ENCODE measurements at places on chromosomes 2 and 18.

GRCh38 chr2:205169464-205169863, 512.8 kb upstream of the NRP2 start:
- no peak for DNase-seq

DNA sequence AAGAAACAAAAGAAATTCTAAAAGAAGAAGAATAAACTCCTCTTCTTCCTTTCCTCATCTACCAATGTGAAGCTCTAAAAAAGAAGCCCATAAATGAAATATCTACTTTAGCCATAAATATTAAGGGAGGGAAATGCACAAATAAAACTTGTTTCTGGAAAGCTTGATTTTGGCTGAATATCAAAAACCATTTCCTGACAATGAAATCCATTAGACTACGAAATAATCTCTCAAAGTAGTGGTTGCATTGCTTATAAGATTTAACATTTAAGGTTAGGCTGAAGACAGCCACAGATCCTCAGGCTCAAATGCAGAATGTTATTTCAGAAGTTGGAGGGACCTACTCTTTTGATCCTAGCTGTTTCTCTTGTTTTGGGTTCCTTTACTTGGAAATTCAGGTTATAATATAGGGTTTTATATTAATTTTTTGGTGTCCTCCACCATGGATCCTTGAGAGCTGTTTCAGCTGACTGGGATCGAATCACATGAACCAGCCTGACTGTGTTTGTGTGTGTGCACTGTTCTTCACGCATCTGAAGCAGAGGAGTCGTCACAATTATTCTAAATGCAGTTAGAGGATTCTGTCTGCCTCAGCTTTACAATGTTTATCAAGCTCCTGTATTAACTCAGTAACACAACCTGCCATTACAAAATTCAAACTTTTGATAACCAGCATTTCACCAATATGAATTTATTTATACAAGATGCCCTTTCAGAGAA, 474.8 kb downstream of the ARHGAP15 start:
- DNase-seq, result no peak

GRCh38 chr2:122795763-122796162, 1040.3 kb downstream of the TSN start:
- DNase-seq, result no peak

GRCh38 chr2:232265329-232265728, 113.2 kb upstream of the ALPP start:
- no peak for DNase-seq

GRCh38 chr2:67845621-67846369, 217.0 kb downstream of the C1D start:
- DNase-seq, result no peak

GRCh38 chr2:85714841-85715240, 20.7 kb downstream of the GNLY start:
- no peak for DNase-seq

DNA sequence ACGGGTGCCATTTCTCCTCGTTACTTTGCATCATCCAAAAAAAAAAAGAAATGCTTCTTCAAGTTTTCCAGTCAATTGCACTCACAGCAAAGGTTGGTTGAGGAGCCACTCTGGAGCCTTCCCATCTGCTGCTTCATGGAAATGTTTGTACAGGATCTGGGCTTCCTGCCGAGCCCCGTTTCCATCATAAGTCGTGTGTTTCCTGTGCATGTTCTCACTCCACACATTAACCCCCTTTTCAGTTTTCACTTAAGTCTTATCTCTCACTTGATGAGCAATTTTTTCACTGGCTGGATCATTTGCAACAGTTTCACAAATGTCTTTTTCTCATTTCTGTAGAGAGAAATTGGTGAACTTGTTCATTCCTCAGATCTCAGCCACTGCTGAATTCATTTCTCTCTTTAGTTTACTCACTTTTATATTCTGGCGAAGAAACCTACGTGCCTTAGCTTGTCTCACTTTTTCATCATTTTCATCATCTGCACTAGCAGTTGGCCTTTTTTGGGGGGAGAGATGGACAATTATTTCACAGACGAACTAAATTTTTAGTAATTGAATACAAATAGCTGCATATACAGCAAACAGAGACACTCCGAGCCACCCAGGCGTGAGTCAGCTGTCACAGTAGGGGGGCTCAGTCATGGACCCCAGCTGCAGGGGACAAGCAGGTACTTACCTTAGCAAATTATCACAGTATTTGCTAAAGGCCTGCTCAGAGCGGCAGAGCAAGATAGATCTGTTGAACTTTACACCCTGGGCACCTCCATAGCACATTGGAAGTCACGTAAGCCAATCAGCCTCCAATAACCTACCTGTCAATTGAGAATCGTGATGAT, 750.8 kb upstream of the ID2 start:
- no peak for DNase-seq

- DNase-seq, result no peak
These were observed 8.0 kb upstream of the C2orf69 start for GRCh38 chr2:199903111-199903510.

DNA sequence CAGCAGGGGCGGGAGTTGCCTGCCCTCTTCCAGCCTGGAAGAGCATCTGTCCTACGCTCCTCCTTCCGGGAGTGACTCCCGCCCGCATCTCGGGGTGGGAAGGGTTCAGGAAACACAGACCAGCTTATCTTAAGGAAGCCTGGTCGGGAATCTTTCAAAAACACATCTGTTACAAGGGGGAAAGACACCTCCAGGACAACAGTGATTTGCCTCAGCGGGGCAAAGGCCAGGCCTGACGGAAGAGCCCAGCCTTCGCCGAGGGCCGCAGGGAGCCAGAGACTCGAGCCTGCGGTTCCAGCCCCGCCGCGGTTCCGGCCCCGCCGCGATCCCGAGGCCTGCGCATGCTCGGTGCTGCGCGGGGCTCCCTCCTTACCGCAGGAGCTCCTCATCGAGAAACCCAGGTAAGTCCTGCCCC, 38.1 kb upstream of the TGIF1 start:
- DNase-seq, result no peak

- no peak for DNase-seq
These were observed 241.0 kb downstream of the NYAP2 start for GRCh38 chr2:225640550-225640949.

DNA sequence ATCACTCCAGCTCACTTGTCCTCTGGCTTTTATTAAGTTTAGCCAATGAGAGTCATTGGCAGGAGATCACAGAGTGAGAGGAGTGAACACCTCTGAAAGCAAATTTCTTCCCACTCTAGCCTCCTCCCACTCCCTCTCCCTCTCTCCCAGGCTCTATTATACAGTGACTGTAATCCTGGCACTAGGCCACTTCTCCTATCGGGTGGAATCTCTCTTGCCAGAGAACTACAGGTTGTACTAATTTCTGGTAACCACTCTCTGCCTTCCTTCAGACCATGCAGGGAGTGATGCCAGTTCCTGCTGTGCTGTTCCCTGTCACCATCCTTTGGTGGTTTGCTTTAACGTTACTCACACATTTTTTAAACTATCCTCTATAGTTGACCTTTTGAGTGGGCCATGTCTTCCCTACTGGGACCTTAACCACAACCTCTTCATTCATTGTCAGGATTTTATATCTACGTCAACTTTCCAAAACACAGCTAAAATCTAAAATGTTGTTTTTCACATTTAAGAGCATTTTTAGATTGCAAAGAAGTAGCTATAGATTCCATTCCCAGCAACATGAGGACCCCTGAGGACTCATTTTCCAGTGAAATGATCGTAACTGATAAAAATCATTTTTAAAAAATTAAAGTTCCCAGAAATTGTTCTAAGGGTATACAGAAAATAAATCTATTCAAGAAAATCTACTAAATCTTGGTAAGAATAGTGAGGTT, 217.1 kb downstream of the MREG start:
- peak; percentile 2 for DNase-seq

GRCh38 chr2:181723731-181724130, 43.4 kb upstream of the NEUROD1 start:
- no peak for DNase-seq

DNA sequence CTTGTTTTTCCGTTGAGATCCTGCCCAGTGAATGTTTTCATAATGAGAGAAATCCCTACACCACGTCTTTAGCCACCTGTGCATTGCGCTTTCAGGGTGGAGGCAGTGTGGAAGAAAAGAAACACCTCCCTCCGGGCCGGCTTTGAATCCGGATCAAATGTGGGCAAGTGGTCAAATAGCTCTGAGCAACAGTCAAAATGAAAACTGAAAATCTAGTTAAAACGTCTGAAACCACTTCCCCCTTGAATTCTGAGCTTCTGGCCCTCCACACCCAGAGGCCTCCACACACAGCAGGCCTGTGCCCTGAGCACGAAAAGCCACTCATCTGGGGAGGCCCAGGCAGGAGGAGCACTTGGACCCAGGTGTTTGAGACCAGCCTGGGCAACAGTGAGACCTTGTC, 263.6 kb upstream of the SALL3 start:
- DNase-seq, result no peak

DNA sequence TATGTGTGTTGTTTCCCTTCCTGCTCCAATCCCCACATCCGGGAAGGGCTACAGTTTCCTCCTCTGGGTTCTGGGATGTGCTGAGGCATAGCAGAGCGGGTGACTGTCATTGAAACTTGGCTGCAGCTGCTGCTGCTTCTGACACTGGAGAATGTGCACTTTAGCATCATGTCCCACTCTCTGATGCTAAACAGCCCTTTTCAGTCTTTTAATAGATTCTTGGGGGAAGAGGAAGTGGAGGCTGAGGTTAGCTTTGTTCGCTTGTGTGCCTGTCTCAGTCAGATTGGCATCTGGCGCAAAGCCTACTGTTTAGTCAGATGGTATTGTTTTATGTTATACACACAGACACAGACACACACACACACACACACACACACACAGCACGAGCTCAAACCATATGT, 136.5 kb upstream of the RND3 start:
- no peak for DNase-seq

DNA sequence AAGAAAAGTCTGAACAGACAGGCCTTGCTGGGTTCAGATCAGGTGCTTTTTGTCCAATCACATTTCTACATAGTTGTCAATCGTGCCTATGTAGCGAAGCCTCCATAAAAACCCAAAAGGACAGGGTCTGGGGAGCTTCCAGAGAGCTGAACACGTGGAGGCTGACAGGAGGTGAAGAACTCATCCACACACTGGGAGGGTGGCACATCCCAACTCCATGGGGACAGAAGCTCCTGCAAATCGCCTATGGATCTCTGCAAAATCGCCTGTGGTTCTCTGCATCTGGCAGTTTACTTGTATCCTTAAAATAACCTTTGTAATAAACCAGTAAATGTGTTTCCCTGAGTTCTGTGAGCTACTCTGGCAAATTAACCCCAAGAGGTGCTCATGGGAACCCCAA, 12.4 kb downstream of the ALPK2 start:
- DNase-seq, result no peak

DNA sequence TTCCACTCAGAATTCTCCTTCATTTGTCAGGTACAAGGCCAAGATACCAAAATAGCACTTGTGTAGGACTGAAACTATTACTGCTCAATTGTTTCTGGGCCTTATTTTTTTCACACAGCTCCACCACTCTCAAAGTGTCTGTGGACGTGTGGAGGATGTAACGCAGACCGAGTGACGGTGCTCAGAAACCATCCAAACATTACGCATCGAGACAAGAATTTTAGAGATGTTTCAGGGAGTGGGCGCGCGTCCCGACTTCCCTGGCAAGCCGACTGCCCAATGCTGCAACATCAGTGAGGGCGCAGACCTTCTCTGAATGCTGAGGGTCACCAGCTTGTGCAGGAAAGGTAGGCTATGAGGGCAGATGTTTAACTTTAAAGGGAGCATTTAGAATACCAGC, 108.4 kb downstream of the GATA6 start:
- no peak for DNase-seq

DNA sequence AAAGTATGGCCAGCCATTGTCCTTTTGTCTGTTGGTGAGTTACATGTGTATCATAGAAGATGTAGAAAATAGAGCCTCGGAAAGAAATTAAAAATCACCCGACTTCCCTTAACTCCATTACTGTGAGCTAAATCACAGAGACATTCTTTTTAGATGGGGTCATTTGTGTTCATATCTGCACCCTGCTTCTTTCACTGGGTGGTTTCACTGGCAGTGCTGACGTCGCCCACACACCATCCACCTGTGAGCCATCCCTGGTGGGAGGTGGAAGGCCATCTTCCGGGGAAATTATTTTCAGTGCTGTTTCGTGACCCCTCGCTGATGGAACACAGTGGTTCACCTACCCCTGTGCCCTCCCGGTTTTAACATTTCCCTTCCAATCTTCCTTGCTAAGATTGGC, 21.2 kb downstream of the SH3BP4 start:
- DNase-seq, result no peak

- DNase-seq, result no peak
These were observed 71.0 kb downstream of the PRPF40A start for GRCh38 chr2:152646264-152646663.

GRCh38 chr2:203750346-203751068, 44.1 kb downstream of the CD28 start:
- DNase-seq, result no peak
